ENCODE measurements at places on chromosomes 12 and 14.
A peak's percentile ranks its signal among the peaks of the same experiment; 100 is the strongest.

GRCh38 chr12:101928556-101928955 is 51.2 kb downstream of the DRAM1 start:
- DNase-seq: no peak

DNA sequence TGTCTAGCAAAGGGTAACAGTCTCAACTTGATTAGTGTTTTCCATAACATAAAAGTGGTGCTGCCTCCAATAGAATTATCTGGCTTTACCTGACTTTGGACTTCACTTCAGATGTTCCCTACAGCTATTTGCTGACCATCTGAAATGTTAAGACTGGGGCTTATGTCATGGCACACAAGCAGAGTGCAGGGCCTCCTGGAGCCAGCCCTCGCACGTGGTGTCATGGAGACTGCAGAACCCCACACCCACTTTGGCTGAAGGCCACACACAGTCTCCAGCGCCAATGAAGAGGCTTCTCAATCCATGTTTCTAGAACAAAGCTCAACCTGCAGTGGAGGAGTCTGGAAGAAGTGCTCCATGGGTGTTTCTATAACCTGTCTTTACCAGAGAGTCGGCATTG is 169.6 kb upstream of the FRMD6 start:
- DNase-seq: no peak

GRCh38 chr12:7221486-7221885 is 32.0 kb downstream of the PEX5 start:
- DNase-seq: no peak

GRCh38 chr14:98634043-98634820 is 637.8 kb downstream of the BCL11B start:
- DNase-seq: no peak

DNA sequence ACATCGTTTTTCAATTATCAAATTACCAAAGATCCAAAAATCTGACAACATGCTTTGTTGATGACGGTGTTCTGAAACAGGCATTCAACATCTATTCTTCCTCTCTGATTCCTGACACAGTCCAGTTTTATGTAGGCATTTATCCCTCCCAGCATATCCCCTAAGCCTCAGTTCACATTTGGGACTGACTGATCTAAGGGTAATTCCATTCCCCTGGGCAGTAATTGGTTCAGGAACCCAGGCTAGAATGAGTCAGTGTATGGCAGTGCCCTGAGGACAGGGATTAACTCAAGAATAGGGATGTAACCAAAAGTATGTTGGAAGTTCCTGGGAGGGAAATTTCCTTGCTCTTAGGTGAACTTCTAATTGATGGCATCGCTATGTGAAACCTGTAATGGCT is 10.3 kb upstream of the PCNX1 start:
- no peak for DNase-seq

- DNase-seq: no peak
Measured at GRCh38 chr14:44404036-44404435, 103.0 kb downstream of the FSCB start.

- DNase-seq: no peak
Measured at GRCh38 chr14:29558516-29558915, 369.1 kb downstream of the PRKD1 start.

DNA sequence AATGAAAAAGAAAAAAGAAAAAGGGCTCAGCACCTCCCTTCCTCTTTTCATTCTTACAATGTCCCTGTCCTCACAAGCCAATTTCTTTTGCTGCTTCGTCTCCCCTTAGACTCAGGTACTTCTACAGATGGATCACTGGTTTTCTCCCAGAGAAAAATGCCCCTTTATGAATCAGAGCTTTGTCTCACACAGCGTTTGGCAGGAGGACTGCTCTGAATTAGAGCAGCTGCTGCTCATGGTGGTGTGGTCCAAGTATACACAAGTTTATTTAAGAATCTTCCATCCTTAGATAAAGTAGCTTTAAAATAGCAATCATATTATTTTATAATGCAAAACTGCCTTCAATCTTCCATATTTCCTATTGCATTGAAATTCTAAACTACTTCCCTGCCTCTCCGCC is 80.3 kb downstream of the SLC8A3 start:
- DNase-seq: no peak

- DNase-seq: no peak
Measured at GRCh38 chr14:73924337-73924736, 25.6 kb downstream of the FAM161B start.

- DNase-seq: peak; percentile 51
Measured at GRCh38 chr12:120971299-120972180, 6.8 kb upstream of the HNF1A start.

DNA sequence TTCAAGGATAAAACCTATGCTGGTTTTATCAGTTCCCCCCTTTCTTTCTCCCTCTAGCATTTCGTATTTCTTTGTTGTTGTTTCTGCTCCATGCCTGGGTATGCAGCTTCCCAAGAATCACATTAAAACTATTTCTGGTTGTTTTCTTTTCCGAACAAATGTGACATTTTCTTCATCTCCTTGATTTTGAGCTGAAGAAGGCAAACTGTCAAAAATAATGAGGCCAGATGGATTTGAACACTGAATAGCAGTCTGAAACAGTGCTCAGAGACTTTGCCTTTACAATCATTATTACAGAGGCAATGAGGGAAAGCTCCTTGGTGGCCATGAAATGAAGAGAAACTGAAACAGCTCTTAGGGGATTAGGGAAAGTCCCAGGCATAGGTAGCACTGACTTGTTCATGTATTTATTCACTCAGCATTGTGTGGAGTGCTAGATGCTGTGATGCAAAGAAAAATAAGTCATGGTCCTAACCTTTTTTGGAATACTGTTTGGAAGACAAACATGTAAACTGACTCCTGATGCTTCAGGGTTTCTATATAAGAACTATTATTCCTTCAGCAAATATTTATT is 319.5 kb downstream of the FUT8 start:
- no peak for DNase-seq

DNA sequence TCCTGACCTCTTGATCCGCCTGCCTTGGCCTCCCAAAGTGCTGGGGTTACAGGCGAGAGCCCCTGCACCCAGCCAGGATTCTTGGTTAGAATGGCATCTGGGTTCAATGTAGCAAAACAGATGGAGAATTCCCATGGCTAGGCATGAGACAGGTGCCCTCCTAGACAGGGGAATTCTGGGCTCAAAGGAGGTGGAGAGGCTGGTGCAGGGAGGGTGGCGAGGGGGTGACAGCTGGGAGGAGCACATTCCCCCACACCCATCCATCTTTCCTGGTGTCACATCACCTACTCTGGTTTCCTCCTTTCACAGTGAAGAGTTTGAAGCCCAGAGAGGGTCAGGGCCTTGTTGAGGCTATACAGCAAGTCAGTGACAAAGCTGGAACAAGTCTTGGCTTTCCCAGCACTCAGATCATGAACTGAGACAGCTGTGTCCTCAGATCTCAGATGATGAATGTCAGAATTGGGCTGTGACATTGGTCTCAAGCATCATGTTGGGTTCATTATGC is 2.8 kb downstream of the SERPINA1 start:
- no peak for DNase-seq

DNA sequence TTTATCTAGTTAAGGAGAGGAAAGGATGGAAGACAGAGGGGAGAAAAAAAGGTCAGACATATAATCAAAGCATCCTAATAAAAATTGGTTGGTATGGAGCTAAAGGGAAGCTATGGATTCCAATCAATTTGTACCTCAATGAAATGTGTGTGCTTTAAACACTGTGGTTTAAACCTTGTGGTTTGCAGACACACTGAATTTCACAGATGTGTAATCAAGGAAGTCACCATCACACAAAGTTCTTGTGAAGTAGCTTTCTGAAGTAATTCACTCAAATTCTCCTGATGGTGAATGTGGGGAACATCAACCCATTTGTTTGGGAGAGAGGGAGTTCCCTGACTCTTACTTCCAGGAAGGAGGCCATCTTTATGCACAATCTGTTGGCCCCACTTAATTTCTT is 243.3 kb upstream of the KRR1 start:
- DNase-seq: no peak

GRCh38 chr12:28035500-28035899 is 63.0 kb upstream of the PTHLH start:
- DNase-seq: peak; percentile 54

Data from brain microvascular endothelial cell (primary cell).